RPMI7951 (cell line): ENCODE measurements at places on chromosomes 6 and 20. TPM values are rescaled to one million over a fixed set of nuclear protein-coding genes. Genes with fewer than 3 reads are reported as not detected.

The PLAGL1 gene
- total RNA-seq: 6.4 and 10.1 TPM in 2 replicates

The GTPBP2 gene
- total RNA-seq: 39.5 and 42.4 TPM in 2 replicates

- no peak for DNase-seq
These were observed 54.8 kb upstream of the MAP7 start for GRCh38 chr6:136604928-136605510.

GRCh38 chr6:133247581-133247980 lies 6.4 kb downstream of the EYA4 start:
- no peak for DNase-seq

- DNase-seq: peak; percentile 10
These were observed 687 bp downstream of the SLC35A1 start for GRCh38 chr6:87473419-87473903.

GRCh38 chr6:74434171-74434570 lies 738.2 kb downstream of the CD109 start:
- no peak for DNase-seq

DNA sequence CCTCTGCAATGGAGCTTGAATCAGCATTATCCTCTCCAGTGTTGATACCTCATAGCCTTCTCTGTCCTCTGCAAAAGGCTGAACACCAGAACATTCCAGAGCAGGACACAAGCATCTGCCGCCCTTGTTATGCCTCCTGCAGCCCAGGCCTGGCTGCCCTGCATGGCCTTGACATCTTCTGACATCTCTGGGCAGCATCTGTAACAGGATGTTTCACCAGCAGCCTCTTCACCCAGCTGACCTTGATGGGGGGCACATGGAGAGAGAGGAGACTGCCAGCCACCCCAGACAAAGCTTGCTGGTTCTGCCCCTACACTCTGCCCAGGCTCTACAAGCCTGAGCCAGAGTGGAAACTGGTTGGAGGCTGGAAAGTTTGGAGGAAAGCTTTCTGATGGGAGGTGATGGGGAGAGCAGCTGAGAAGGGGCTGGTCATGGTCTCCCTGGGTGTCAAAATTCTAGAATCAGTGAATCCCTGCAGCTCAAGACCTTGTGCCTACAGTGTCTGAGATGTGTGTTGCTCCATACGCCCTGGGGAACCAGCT lies 145.1 kb downstream of the MRPL14 start:
- DNase-seq: no peak
